ENCODE measurements at places on chromosomes 16 and 17.

GRCh38 chr17:6506679-6507231 is 49.6 kb downstream of the PITPNM3 start:
- DNase-seq, result no peak

- no peak for DNase-seq
These were observed 5.6 kb downstream of the NOG start for GRCh38 chr17:56599088-56599487.

DNA sequence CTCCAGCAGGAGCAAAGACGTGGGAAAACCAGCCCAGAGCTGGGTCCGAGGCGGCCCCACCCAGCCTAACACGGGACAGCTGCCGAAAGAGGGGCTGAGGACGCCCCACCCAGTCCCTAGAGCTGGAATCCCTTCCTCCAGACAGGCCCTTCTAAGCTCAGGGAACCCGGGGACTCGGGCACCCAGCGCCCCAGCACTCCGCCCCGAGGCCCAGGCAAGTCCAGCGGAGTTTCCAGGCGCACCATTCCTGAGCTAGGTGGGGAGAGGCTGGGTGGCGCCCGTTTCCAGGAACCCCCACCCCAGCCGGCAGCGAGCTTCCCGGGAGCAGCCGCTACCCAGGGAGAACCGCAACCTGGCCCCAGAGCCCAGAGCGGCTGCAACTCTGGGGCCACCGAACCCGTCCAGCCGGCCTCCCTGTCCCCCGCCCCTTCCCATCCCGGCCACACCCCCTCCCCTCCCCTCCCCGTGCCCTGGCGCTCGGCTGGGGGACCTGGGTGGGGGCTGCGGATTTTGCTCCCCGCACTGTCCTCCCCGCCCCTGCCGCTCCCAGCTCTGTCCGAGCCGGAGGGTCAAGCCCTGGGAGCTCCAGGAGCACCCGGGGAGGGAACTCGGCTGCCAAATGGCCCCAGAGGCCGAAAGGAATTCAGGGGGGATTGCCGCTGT is 536 bp downstream of the TMC6 start:
- peak; percentile 14 for DNase-seq

DNA sequence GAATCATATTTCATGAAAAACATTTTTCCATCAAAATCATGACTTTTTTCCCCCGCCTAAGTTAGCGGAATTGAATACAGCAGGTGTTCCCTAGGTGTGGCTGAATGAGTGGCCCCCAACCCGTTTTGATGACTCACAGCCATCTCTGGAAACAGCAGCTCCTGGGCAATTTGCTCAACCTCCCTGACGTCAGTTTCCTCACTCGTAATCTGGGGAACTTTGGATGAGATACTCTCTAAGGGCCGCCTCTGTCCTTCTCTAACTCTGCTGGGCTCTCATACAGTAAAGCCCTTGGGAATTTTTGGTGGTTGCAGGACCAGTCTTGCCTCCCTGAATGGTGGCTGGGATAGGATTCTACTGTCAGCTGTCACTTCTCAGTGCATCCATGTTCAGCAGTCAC is 11.6 kb upstream of the NTN1 start:
- no peak for DNase-seq

DNA sequence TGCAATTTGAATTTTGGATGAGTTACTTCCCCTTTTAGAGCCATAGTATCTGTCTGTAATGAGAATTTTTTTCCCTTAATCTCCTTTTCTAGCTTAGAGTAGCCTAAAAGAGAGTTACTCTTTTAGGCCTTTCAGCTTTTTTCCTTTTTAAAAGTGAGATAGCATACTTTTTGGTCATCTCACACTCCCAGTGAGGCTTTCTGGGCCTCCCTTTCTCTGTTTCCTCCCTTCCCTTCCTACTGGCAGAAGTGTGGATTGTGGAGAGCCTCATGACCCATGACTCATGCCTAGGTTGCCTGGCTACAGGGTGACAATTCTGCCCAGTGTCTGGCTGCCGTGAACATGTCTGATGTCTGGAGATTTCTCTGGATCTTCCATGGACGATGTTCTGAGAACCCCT is 15.2 kb downstream of the KRT23 start:
- DNase-seq, result no peak

DNA sequence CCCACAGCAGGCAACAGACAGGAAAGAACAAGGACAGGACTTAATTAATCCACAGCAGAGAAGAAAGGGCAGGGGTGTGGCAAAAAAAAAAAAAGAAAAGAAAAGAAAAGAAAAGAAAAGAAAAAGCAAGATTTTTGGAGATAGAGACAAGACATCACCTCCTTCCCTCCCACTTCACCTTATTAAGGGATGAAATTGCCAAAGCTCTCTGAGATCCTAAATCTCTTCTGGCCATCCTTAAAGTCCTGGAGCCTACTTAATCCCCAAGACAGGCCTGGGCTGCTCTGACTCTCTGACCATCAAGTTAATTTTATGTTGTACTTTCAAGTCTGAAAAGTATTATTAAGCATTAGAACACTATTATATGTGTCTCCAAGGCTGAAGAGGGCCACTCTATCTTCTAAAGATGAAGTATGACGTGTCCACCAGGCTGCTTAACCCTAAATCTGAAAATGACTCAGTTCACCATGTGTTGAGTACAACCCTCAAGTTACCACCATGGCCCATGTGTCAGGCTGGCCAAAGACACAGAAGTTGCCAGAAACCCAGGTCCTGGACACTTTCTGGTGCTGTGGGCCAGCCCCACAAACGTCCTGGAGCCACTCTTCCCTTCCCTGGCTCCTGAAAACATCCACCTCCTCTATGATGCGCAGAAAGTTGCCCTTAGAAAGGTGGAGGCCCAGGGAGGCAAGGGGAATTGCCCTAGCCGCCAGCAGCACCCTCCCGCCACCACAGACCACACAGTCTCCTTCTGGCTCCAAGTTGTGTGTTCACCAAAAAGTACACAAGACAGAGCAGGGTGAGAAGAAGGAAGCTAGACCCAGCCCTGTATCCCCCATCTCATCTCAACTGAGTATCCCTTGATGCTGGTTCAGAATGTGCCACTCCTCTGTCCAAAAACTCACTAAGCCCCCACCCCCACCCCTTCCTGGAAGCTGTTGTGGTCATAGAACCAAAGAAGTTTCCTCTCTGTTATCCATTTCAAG is 2.7 kb downstream of the SOCS1 start:
- peak; percentile 38 for DNase-seq

GRCh38 chr17:81735264-81736102 is 23.4 kb downstream of the SLC25A10 start:
- DNase-seq, result no peak

DNA sequence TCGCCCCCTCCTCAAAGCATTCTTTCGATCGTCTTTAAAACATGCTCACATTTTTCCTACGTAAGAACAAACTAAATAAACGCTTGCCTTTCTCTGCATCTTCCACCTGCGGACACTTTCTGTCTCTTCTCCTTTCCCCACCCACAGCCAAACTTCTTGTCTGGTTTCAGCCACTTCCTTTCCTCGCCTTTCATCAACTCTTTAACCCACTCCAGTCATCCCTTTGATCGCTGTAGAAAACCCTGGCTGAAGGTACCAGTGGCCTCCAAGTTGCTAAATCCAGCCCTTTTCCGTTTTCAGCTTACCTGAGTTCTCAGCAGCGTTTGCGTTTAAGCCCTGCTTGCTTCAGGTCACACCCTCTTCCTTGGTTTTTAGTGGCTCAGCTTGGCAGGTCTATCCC is 483 bp downstream of the RPA1 start:
- peak; percentile 10 for DNase-seq

DNA sequence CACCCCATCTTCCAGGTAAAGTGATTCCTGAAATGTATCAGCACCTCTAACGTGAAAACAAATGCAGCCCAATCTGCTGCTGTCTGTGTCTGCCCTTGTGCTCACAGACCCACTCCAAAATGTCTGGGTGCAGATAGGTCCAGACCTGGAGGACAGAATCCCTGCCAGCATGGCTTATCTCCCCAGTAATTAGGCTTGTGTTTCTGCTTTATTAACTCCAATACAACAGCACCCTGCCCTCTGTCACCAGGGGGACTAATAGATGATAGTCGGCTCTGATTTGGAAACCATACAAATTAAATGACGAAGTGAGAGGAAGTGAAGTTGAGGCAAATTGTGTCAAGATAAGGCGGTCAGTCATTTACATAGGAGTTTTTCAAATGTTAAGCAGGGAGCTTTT is 608.3 kb upstream of the SALL1 start:
- no peak for DNase-seq

- DNase-seq, result no peak
These were observed 76.5 kb upstream of the CDH5 start for GRCh38 chr16:66289986-66290385.

DNA sequence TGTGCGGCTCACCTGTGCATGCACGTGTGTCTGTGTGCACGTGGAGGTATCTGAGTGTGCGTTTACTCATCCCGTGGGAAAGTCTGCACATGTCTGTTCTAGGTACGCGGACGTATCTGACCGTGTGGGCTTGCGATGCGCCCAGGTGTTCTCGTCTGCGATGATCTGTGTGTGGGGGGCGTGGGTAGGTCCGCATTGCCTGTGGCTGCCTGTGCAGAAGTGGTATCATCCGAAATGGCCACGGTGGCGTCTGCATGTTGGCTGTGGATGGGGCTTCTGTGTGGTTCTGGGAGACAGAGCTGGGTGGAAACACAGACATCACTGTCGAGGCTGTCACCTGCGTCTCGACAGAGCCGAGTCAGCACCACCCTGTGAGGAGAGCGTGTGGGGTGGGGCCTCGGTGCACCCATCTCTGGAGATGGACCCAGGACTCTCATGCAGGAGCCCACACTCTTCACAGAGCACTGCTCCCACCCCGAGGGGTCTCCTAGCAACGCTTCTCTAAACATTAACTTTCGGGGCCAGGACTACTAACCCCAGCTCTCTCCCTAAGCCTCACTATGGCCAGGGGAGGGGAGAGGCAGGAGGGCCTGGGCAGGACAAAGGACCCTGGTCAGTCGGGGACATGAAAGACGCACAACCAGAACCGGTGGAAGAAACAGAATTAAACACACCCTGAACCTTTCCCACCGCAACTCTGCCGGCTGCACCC is 8.4 kb downstream of the DPEP1 start:
- no peak for DNase-seq

DNA sequence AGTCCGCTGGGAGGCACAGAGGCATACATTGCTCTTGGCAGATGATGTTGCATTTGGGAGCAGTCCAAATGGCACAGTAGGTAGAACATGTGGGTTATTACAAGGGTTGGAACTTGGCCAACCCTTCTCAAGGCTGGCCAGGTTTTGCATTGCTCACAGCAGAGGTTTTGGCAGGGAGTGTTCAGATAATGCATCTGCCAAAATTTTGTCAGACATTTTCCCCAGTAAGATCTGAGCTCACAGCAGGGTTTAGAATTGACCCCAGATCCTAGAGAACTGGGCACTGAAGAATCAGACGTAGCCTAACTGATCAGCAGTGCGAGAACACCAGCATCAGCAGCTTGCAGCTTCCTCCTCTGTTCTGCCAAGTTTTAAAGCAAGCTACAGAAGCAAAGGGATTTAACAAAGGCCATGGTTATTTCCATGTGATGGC is 468.8 kb upstream of the KIF2B start:
- no peak for DNase-seq

- DNase-seq, result no peak
These were observed 65.5 kb downstream of the PIGL start for GRCh38 chr17:16282522-16282921.

GRCh38 chr17:64075913-64076312 is 54.0 kb downstream of the ERN1 start:
- no peak for DNase-seq

GRCh38 chr16:4803898-4804762 is 1.7 kb upstream of the ROGDI start:
- DNase-seq, result no peak

DNA sequence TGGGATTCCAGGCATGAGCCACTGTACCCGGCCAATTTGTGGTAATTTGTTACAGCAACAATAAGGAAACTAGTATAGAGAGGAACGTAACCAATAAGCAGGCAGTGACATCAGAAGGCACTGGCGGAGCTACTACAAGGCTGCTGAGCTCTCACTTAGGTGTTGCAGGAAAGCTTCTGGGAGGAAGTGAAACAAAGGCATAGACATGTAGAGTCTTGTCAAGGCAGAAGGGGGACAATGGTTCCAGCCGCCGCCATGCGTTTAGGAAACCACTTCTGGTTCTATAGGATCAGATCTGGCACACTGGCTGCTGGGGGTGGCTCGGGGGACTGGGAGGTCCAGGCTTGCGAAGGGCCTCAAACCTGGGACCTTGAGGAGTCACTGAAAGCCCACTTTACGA is 9.4 kb upstream of the CPSF4L start:
- no peak for DNase-seq

DNA sequence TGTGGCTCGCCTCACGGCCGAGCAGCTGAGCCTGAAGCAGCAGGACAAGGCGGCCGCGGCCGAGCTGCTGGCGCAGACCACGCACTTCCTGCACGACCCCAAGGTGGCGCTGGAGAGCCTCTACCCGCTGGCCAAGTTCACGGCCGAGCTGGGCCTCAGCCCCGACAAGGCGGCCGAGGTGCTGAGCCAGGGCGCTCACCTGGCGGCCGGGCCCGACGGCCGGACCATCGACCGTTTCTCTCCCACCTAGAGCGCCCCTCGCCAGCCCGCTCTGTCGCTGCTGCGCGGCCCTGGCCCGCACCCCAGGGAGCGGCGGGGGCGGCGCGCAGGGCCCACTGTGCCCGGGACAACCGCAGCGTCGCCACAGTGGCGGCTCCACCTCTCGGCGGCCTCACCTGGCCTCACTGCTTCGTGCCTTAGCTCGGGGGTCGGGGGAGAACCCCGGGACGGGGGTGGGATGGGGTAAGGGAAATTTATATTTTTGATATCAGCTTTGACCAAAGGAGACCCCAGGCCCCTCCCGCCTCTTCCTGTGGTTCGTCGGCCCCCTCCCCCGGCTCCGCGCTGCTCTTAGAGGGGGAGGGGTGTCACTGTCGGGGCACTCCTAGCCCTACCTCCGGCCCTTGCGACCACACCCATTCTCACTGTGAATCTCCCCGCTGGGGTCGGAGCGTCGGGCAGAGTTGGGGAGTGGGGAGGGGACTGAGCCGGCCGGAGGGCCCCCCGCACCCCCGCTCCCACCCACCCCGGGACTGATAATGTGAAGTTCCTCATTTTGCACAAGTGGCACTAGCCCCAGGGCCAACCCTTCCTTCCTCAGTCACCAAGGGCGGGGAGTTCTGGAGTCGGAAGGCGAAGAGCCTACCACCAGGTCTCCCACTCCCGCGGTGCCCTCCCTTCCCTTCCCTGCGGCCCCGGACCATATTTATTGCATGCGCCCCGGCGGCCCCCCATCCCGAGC is 4.0 kb downstream of the HIC1 start:
- peak; percentile 62 for DNase-seq

- no peak for DNase-seq
These were observed 149.7 kb downstream of the RPTOR start for GRCh38 chr17:80694085-80694991.

- DNase-seq, result no peak
These were observed 23.6 kb upstream of the BPTF start for GRCh38 chr17:67801626-67802175.

GRCh38 chr17:9968881-9969280 is 63.8 kb upstream of the RCVRN start:
- DNase-seq, result no peak

Measured in activated gamma-delta T cell treated with Interleukin-2 at 50 U/mL for 16 hours (primary cell).